Activated naive CD8-positive, alpha-beta T cell treated with anti-CD3 and anti-CD28 coated beads, Interleukin-2, amount 50 U/mL, for 16 hours (primary cell): ENCODE measurements at places on chromosomes 4 and X.

- DNase-seq, result peak; percentile 6
Observed at GRCh38 chr4:77852892-77853495, 9.6 kb upstream of the MRPL1 start.

- DNase-seq, result no peak
Observed at GRCh38 chr4:113221990-113222389, 172.5 kb downstream of the ANK2 start.

DNA sequence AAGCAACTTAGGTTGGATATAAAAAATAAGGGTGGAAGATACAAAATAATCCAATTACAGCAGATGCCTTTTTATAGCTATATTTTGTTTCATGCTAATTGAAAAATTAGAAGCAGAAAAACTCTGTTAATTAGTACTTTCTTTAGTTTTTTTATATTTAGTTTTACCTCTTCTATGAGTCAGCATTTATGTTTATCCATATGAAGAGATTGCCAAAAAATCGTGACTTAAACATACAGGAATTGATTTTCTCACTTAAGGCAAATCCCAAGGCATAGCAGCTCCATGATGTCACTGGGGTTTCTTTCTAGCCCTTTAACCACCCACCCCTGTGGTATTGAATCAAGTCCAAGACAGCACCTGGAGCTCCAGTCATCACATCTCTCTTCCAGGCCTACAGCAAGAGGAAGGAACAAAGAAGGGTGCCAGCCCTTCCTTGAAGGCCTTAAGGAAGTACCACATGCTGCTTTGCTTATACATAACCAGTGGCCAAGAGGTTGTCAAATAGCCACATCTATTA is 365.8 kb upstream of the TENM3 start:
- DNase-seq, result no peak

- no peak for DNase-seq
Observed at GRCh38 chr4:169660929-169661328, 40.6 kb downstream of the CLCN3 start.

DNA sequence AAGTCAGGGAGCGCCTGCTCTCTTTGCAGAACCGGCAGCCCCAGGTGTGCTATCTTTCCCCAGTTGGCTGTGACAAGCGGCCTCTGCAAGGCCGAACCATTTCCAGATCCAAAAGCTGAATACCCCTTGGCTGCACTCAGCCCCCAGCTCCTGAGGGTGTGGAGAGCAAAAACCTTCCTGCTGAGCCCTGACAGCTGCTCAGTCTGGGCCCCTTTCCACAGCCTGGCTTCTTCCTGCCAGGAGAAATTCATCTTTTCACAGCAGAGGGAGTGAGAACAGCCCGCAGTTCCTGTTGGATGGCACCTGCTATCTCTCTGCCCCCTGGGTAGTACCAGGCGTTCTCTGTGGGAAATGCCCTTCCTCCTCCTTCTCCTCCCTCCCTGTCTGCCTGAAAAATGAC is 78.4 kb downstream of the DRD5 start:
- no peak for DNase-seq

- no peak for DNase-seq
Observed at GRCh38 chrX:21691512-21692018, 33.4 kb upstream of the KLHL34 start.
